ENCODE measurements at places on chromosomes 3 and 15. TPM values are rescaled to one million over a fixed set of nuclear protein-coding genes. Genes with fewer than 3 reads are reported as not detected.

NDN gene
- 60.7 TPM for polyA plus RNA-seq

PLAAT1 gene
- polyA plus RNA-seq: 119 TPM

RBP2 gene
- not detected for polyA plus RNA-seq

SEMA3F gene
- polyA plus RNA-seq: 7.5 TPM

SOX14 gene
- polyA plus RNA-seq: not detected

XCR1 gene
- polyA plus RNA-seq: 0.34 TPM

OR5H15 gene
- polyA plus RNA-seq: not detected

DNA sequence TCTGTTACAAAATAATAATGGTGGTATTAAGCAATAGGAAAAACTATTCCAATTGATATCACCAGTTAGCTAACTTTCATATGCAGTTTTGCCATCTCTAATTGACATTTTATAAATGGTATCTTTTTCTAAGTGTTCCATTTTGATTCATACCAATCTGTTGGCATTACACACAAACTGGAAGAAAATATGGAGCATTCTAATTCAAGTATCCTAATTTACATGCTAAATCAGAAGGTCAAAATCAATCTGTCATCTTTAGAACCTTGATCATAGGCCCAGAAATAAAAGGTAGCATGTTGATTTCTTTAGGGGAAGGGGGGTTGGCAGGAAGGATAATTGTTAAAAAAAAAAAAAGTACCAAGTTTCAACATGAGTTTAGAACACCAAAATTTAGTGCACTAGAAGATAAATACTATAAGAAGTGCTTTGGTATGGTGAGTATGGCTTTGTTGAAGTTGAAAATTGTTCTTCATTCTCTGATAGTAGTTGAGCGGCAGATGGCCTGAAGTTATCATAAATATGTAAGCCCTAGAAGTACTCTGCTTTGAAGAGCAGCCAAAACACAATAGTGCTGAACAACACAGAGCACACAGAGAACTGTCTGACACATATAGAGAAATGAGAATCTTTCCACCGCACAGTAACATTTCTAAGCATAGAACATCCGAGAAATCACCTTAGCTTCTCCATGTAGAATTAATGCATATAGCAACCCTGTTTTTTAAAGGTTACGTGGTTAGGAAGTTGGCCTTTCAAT is 130.1 kb downstream of the TAFA4 start:
- DNase-seq: no peak

GRCh38 chr3:25191673-25192072 is 236.4 kb upstream of the RARB start:
- DNase-seq: no peak

GRCh38 chr3:194990454-194991337 is 280.3 kb downstream of the XXYLT1 start:
- no peak for DNase-seq

DNA sequence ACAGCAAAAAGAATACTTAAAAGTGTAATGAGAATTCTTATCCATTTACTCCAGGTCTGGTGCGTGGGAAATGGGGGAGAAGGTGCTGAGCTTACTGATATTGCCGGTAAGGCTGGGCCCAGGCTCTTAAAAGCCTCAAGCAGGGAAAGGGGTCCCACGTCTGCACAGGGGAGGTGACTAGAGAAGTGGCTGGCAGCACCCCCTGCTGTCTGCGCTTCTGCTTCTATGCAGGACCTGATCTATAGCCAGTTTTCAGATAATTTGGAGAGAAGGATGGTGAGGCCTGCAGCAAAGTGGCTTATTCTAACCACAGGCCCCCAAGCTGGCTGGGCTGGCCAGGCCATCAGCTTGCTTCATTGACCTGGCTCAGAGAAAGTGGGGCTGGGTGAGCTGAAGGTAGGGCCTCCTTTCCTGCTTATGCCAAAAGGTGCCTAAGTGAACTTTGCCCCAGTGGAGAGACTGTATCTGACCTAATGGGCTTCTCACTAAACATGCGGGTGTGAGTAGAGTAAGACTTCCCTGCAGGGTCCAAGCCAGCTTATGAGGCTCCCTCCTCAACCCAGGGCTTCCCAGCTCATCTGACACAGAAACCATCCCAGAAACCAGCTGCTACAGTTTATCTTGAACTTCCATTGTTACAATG is 30.9 kb upstream of the ATP1B3 start:
- peak; percentile 33 for DNase-seq

DNA sequence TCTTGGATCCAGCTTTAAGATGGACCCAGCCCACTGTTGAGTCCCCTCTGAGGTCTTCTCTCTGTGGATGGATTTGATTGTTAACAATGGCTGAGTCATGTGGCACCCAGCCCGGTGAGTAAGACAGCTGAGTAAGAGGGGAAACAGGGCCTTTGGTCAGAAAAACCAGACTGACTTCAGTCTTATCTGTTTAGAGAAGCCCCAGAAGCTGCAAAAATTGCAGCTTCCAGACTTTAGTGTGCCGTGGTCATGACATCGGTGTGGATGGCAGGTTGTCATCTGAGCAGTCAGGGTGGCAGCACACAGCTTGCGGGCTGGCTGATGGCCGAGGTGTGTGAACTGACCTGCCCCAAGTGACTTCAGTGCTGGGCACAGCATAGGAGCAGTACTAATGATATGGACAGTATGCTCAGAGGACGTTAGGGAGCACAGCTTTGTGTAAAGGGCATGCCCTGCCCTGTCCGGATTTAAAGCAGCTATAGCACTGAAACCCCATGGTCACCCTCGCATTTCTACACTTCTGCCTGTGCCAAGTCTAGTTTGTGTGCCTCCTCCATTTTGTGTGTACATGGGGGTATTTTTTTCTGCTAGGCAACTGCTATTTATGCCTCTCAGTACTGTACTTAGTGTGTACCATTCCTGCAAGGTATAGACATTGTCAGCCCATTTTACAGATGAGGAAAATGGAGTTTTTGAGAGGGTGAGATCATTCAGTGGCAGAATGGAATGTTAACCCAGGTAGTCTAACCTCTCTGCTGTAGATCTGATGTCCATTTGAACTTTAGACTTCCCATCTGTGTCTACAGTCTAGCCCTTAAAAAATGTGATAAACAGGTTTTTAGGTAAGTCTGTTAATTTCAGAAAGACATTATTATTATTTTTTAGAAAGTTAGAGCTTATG is 44.4 kb downstream of the FLNB start:
- peak; percentile 67 for DNase-seq

DNA sequence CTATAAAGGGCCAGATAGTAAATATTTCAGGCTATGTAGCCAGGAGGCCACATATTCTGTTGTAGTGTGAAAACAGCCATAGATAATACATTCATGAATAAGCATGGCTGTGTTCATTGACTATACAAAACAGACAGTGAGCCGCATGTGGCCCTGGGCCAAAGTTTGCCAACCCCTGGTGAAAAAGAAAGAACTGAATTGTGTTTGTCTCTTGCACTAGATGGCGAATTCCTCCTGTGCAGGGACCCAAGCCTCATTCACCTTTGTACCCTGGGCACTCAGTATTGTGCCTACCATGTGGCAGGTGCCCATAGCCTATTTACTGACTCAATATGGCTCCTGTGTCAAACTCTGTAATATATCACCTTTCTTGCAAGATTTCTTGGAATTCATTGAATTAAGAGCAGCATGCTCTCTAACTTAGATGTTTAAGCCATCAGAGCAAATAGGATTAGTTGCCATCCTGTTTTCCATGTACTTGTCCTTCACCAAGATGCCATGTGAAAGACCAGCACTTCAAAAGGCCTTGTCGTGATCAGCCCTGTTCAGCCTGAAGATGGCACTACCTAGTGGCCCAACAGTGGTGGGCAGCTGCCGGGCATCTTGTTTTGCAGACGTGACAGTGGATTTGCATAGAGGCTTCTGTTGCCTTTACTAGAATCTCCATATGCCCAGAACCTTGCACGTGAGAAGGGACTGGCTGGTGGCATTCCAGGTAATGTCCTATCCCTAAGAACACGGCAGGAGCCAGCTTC is 50.9 kb upstream of the CMTM7 start:
- peak; percentile 40 for DNase-seq

GRCh38 chr3:195004512-195005250 is 266.3 kb downstream of the XXYLT1 start:
- no peak for DNase-seq

DNA sequence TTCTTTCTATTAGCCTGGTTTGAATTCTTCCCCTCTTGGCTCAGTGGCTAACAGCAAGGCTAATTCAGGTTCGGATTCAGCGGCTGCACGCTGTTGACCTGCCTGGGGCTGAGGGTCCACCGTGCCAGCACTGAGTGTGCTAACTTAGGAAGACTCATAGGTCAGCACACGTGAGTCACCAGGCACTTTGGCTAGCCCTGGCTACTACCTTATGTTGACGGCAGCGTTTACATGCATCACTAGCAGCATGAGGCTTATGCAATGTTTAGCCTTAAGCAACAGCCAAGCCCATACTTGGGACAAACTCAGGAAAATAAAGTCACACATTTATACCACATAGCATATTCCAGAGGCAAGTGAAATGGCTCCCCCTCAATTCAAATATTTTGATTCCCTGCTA is 137.7 kb downstream of the RAB11A start:
- DNase-seq: no peak

- DNase-seq: no peak
Measured at GRCh38 chr15:99096894-99097426, 7.9 kb upstream of the SYNM start.

- DNase-seq: no peak
Measured at GRCh38 chr15:57686657-57687056, 19.9 kb upstream of the POLR2M start.

GRCh38 chr3:99833617-99834205 is 16.0 kb downstream of the CMSS1 start:
- DNase-seq: no peak

- DNase-seq: peak; percentile 69
Measured at GRCh38 chr3:39095778-39096177, 11.6 kb downstream of the GORASP1 start.

All from testis (tissue), 5 donors.